Naive B cell (primary cell): ENCODE measurements at places on chromosomes 5 and 9.
A peak's percentile ranks its signal among the peaks of the same experiment; 100 is the strongest.

GRCh38 chr5:7391814-7392692 is 3.9 kb upstream of the ADCY2 start:
- DNase-seq = no peak

GRCh38 chr9:126470241-126470993 is 143.3 kb upstream of the LMX1B start:
- DNase-seq = no peak

- no peak for DNase-seq
Observed at GRCh38 chr9:76677481-76678055, 86.7 kb upstream of the PCA3 start.

DNA sequence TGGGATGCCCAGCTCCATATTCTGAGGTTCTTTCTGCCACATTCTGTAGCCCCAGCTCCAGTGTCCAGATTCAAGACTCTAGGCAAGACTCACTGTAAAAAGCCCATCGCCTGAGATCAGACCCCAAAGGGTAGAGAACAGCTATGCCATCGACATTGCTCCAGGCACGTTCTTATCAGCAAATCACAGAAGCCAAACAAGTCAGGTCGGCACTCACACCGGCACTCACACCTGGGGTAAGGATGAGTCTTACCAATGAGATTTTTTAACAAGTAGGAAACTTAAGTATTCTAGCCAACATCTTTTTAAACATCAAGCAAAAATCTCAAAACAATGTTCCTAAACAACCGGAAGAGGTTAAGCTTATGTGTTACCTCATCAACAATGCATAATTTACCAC is 2.4 kb downstream of the CDKN2AIPNL start:
- no peak for DNase-seq

- DNase-seq = no peak
Observed at GRCh38 chr9:98992107-98992884, 48.6 kb downstream of the COL15A1 start.

- DNase-seq = no peak
Observed at GRCh38 chr5:53342236-53342635, 138.2 kb upstream of the FST start.

- DNase-seq = no peak
Observed at GRCh38 chr5:15518786-15519185, 18.8 kb downstream of the FBXL7 start.

DNA sequence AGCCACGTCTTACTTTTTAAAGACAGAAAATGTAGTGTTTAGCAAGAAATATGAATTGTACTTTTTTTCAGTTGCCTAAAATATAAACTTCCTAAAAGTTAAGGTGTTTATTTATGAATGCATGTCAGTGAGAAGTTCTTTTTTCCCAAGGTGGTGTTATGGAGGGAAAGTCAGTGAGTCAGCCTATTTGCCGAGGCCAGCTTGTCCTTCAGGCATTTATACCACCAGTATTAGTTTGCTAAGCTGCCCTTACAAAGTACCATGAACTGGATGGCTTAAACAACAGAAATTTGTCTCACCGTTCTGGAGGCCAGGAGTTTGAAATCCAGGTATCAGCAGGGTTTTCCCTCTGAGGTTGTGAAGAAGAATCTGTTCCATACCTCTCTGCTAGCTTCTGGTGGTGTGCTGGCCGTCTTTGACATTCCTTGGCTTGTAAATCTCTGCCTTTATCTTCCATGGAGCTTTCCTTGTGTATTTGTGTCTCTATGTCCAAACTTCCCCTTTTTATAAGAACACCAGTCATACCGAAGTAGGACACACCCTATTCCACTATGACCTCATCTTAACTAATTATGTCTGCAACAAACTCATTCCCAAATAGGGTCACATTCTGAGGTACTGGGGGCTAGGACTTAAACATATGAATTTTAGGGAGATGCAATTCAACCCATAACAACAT is 38.4 kb downstream of the PRKACG start:
- DNase-seq = no peak

- no peak for DNase-seq
Observed at GRCh38 chr5:101878190-101878589, 417.9 kb downstream of the SLCO4C1 start.

DNA sequence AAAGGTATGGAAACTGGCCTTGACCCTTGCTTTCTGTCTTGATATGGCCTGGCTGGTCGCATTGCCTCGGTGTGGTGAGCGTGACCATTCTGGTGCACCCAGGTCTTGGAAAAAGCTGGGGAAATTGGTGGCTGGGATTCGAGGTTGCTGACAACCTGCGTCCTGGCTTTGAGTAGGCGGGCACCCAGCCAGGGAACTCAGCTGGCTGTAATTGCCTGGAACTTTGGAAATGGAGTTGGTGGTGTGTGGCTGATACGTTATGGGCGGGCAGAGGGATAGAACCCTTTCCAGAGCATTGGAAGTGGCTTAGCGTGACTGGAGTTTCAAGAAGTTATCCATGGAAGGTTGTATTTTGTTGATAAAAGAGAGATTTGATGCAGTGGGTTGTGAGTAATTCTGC is 35.2 kb downstream of the KCNMB1 start:
- DNase-seq = no peak

DNA sequence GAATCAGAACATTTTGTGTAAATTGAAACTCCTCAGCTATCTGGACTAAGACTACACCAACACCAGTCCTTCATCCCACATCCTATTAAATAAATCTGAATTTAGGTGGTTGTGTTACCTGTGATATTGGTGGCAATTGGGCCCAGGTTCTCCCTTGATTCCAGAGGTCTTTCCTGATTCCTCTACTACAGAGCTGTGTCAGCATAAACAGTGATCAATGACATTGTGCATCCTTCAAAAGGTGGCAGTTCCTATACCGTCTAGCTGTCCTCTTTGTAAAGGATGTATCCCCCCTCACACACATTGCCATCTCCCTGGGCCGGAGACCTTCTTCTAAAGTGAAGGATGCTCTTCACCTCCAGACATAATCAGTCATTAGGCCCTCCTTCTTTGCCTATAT is 239.2 kb downstream of the FAM114A2 start:
- DNase-seq = no peak

DNA sequence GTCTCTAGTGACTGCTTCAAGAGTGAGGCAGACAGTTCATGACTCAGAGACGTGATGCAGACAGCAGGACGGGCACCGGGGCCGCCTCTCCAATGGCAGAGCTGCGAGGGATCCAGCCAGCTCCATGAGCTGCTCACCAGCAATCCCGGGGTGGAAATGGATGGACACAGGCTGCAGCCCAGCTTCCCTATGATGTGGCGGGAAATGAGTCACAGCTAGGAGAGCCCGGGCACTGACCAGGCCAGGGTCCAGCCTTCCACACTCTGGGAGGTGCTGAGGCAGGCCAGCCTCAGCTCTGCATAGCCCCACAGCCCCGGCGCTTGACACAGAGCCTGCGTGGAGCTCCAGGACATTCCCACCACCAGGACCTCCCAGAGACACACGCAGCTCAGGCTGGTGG is 244.8 kb upstream of the IRX2 start:
- DNase-seq = no peak

- no peak for DNase-seq
Observed at GRCh38 chr9:72065076-72065475, 4.7 kb upstream of the C9orf57 start.

DNA sequence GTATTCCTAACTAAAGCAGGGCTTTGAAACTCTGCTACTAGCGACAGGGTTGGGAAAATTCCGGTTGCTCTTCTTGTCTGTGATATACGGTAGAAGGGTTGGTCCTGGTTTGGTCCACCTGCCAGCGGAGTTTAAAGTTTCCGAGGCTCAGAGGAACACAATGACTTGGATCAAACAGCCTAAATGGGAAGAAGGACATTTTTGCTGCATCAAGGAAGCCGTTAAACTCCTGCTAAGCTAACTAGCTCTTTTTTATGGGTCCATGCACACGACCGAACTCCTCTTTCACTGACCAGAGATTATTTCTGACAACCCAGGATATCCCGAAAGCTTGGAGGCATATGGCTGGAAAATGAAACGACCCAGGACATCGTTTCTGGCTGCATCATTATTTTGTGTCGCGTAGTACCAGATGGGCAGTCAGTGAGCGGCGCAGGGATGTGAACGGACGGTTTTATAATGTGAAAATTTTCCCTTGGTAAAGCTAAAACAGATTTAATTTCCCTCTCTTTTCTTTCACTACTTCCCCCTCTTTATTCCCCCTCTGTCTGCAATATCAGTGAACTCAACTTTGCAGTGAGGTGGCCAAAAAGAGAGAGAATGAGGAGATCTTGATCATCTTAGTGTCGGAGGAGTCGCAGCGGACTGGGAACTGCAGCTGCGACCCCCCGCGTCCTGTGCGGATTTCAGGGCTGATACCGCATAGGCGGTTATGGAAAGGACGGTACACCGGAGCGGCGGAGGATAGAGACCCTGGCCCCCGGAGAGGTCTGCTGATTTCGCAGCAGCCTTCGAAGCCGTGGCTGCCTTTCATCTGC is at the start of gene LURAP1L:
LURAP1L (plus strand) TSS at position 160 of the 818 bp plus-strand sequence. CDS start 696 bp downstream, outside the sequence.
- no peak for DNase-seq

DNA sequence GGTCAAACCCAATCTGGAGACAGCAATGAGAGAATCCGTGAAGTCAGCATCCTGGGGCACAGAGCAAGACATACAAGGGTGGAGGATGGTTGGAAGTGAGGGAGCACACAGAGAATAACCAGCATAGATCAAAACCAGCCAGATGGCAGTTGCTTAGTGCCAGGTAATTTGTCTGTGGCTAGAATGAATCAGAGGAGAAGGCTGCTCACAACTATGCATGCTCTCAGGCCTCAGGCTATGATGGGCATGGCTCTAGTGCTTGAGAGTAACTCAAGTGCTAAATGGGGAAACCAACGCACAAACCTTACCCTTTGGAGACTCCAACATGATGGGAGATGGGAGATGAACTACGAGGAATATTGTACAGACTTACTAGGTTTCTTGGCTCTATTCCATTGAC is 160.8 kb downstream of the DMRT2 start:
- DNase-seq = no peak

DNA sequence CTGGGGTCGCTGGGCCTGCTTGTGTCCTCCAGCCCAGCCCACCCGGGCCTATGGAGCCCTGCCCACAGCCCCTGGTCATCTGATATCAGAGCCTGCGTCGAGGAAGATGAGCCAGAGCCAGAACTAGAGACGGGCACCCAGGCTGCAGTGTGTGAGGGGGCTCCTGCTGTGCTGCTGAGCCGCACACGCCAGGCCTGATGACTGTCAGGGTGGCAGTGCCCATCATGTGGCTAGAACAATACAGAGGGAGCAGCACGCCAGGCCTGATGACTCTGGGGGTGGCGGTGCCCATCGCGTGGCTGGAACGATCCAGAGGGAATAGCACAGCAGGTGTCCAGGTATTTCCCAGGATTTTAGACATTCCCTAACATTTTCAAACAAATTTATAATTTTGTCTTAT is 9.2 kb upstream of the LRRC14B start:
- no peak for DNase-seq

DNA sequence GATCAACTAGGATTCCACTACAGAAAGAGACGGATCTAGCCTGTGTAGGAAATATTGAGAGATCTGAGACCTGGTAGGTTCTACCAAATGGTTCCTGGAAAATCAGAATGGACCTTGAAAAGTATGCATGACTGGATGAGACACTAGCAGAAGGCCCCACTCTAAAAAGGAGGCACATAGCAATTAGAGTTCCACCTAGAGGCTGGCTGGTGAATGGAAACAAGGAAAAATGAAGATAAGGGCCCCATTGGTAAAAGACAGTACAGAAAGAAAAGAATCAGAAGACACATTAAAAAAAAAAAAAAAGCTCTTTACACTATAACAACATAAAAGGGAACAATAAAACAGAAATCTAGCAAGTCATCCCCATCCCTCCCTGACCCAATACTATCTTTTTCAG is 518.5 kb downstream of the NR2F1-AS1 start:
- no peak for DNase-seq

GRCh38 chr5:132746954-132747615 is at the start of gene CCNI2:
TSS of gene CCNI2 (plus strand) at chr5:132747426. CDS start at chr5:132747496, 70 bp downstream.
- DNase-seq = peak; percentile 29

GRCh38 chr9:107472581-107473340 is 16.8 kb downstream of the KLF4 start:
- DNase-seq = no peak

- no peak for DNase-seq
Observed at GRCh38 chr5:72558046-72558336, 50.8 kb upstream of the ZNF366 start.

GRCh38 chr9:137521405-137521985 is 28.7 kb downstream of the PNPLA7 start:
- no peak for DNase-seq

GRCh38 chr5:13763719-13764118 is 180.8 kb downstream of the DNAH5 start:
- no peak for DNase-seq

GRCh38 chr5:113682497-113683136 is 169.1 kb downstream of the YTHDC2 start:
- DNase-seq = no peak

DNA sequence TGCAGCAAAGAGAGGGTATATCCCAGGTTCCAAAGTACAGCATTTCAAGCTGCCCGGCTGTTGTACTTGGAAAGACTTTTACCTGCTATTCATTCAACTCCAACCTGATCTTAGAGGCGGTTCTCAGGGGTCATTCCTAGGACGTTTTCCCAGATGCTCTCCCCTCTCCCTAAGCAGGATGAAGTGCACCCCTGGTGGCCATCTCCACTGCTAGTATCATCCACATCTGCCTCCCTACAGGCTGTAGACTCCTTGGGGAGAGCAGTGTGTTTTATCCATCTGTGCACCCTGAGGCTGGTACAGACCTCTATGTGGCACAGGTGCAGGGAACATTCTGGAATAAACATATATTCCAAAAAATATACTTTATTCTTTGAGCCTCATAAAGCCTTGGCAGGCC is 56.8 kb downstream of the PTPN3 start:
- DNase-seq = no peak

DNA sequence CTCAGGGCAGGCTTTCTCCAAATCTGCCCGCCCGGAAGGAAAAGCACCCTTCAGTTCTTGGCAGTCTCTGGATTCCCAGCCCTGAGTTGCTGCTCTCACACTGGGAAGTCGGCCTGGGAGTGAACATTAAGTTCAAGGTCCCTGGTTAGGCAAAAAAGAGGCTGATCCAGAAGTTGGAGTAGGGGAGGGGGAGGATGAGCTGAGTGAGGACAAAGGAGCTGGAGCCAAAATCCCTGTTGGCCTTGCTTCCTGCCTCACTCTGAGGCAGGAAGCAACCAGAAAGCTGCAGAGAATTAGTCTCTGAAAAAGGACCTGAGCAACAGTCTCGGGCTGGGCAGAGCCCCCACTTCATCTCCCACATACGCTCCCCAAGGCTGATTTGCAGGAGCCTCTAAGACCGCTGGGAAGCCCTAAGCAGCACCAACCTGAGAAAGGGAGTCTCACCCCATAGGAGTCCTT is 15.0 kb upstream of the RPS14 start:
- DNase-seq = no peak

DNA sequence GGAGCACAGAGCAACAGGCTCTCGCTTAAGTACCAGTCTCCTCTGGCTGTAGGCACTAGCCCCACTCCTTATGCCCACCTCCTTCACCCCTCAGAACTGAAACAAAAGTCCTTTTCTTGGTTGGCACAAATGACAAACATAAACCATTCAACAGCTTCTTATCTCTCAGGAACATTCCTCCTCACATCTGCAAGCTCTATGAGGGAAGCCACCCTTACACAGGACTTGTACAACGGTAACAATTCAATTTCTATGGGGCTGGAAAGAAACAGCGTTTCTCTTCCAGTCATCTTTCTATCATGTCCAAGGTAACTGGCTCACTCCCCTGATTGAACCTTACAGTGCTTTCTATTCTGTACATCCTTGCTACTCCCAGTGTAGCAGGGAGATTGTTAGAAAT is 74.1 kb downstream of the CSF2 start:
- DNase-seq = no peak
